CD4-positive, alpha-beta T cell treated with Interleukin-17A for 4 hours (primary cell): ENCODE measurements at places on chromosomes 2 and 18.

- no peak for DNase-seq
Observed at GRCh38 chr2:54424555-54425163, 31.5 kb upstream of the SPTBN1 start.

DNA sequence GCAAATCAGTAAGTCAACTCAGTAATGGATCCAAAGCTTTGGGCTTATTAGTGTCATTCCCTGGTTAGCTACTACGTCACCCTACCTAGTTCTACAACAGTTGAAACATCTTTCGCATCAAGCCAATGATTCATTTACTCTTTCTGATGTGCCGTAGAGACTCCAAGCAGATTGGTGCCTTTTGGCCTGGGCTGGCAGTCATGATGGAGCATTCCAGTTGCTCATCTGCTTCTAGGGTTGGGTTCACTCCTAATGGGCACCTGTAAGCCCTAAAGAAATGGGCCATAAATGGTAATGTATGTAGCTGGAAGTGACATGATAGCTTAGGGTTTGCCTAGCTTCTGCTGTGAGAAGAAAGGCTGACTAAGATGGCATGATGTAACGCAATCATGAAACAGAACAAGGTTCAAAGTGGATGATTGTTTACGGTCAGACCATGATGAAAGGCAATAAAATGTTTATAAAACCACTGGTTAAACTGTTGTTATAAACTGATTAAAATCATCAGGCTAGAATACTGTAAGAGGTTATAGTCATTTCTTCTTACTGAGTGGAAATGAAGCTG lies 20.4 kb upstream of the CCL20 start:
- DNase-seq, result no peak

- no peak for DNase-seq
Observed at GRCh38 chr2:60092781-60093180, 460.7 kb downstream of the BCL11A start.

DNA sequence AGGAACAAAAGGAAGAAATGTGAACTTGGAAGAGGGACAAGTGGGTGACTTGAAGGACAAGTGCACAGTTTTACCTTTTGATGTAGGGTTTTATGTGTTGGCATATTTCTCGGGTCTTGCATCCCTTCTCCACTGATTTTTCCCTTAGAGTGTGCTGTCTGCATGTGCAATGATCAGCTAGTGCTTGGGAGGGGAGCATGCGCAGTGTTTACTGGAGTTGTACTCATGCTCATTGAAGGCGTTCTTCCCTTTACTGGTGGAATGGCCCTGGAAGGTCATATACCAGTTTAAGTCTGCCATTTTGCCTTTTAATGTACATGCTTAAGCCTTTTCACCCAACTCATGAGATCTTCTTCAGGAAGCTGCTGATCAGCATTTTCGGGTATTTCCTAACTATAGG lies 1168.0 kb downstream of the SUCLG1 start:
- DNase-seq, result no peak

- no peak for DNase-seq
Observed at GRCh38 chr2:64344999-64345576, 108.9 kb upstream of the LGALSL start.

- no peak for DNase-seq
Observed at GRCh38 chr18:26863921-26864497, 1.5 kb downstream of the AQP4 start.

DNA sequence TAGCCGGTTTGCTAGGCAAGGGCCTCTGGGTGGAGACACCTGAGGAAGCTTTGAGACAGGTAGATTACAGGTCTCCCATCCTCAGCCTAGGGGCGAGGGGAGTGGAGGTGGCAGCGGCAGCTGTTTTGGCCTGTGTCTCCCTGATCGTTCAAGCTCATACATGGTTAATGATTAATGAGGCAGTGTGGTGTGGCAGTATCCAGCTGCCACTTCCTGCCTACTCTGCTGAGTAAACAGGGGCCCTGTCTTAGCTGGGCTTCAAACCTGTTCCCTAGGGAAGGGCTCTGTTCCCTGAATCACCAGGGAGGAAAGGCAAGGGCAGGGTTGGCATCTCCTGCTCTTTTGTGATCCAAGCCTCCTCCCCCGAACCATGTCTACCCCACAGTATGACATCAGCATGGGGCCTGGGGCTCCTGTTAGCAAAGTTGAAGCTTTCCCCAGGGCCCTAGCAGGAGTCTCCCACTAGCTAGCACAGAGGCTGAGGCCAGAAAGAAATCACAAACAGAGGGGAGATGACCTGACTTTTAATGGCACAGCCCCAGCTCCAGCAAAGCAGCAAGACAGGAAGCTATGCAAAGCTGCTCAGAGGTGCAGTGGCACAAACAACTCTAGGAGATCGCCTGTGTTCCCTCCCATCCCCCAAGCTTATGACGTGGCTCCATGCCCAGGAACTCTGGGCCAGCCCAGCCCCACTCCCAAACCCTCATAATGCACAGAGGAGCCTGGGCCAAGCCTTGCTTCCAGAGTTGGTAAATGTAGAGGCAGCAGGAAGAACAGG lies 3.7 kb upstream of the TUBA4B start:
- peak; percentile 87 for DNase-seq

DNA sequence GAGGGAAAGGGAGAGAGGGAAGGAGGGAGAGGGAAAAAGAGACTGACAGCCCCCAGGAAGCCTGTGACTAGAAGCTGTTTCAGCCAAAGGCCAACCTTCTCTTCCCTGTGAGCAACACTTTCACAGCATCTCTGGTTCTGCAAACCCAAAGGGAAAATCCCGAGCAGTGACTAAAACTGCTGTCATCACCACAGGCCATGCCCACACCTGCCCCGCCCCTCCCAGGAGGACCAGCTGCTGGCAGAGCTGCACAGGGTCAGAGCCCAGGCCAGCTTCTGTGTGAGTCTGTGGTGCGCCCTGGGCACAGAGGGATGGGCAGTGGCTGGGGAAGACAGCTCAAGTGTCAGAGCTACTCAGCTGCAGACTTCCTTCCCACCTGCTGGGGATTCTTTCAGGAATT lies 64.9 kb upstream of the OTOS start:
- no peak for DNase-seq

DNA sequence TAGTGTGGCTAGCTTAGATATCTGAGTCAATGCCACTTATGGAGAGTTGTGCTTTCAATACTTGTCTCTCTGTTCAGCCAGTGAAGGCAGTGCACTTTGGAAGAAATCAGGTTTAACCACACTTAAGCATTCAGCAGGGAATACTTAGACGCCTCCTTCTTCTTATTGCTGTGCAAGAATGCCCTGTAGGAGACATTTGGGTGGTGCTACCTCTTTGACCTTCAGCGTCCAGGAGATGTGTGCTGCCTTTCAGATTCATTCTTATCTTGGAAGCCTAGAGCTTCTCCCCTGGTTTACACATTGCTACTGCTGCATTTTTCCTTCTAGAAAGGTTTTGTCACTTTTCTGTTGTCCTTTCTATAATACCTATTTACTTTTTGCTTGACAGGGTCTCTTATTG lies 350.5 kb downstream of the ARL6IP6 start:
- DNase-seq, result no peak
